SW 1271 (cell line): ENCODE measurements at places on chromosomes 7 and 10.

GRCh38 chr7:2553831-2554581 lies 1.3 kb downstream of the BRAT1 start:
- DNase-seq, result no peak

DNA sequence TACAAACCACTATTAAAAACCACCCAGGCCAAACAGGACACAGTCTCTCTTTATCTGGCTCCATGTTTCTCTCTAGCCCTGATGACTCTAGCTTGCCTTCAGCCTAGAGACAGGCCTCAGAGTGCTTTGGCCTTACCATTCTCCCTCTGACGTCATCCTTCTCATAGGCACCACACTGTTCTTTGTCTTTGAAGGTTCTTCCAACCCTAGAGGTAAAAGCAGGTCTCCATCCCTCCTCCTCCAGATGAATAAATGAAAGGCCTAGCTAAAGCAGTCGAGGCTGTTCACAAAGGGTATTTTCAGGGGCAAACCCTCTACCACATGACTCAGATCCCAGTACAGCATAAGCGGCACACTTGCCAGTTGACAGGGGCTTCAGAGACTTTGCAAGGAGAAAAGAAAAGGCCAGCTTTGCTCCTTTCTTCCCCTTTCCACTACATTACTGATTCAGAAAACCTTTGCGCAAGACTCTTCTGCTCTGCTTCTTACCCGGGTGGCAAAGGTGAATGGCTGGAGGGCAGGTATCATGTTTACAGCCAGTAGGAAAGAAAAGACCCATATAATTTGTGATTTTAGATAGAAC lies 14.8 kb downstream of the NFE2L3 start:
- no peak for DNase-seq

DNA sequence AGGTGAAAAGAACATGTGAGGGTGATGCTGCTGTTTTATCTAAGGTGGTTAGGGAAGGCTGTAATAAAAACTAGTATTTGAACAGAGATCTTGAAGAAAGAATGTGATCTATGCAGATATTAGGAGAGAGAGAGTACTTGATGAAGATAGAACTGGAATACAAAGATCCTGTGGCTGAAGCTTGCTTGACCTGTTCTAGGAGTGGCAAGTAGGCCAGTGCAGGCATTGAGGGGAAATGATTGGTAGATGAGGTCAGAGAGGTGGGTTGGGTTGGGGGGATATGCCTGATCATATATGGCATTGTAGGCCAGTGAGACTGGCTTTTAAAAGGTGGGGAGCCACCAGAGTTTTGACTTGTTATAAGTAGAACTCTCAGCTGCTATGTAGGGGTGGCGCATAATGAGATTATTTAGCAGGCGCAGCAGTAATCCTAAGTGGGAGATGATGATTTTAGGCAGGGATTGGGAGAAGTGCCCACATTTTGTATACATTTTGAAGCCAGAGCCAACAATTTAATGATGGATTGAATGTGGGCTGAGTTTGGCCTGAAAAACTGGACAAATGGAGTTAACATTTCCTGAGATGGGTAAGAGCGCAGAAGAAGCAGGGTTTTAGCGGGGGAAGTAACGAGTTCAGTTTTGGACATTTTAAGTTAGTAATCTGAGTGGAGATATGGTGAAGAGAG lies 8.2 kb downstream of the CCSER2 start:
- DNase-seq, result no peak

- DNase-seq, result no peak
These were observed 77.3 kb downstream of the LRRN3 start for GRCh38 chr7:111168182-111168581.
